Mucosa of descending colon (tissue), 3 donors: ENCODE measurements at places on chromosomes 7 and 10. TPM values are rescaled to one million over a fixed set of nuclear protein-coding genes. Genes with fewer than 3 reads are reported as not detected.

DNA sequence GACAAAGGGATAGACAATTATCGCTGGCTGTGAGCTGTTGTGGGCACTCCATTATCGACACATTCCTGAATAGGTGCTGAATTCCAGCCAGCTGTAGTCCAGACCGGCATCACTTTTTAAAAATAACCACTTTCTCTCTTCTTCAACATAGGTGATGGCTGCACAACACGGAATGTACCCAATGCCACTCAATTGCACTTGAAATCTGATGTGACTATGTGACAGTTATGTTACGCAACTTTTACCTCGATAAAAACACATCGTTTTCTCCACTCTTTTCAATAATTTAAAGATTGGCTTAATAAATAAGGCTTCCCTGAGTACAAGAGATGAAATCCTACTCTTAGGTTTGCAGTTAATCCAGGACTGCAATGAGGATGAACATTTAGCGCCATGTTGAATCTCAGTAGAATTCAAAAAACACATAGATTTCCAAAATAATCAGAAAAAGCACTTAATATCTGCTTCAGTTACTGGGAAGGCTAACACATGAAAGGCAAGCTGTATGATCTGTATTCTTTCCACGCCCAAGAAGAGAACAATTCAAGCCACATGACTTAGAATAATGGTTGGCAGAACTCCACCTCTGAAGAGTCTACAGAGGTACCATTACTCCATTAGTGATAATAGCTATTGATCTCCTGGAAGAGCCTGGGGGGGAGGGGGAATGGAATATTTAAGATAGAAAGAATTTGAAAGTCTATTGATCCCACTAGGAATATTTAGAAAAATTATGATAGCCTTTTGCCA, 3.6 kb downstream of the YWHAG start:
- DNase-seq, result no peak

The SLC29A3 gene
- total RNA-seq, result 6.3 TPM

DNA sequence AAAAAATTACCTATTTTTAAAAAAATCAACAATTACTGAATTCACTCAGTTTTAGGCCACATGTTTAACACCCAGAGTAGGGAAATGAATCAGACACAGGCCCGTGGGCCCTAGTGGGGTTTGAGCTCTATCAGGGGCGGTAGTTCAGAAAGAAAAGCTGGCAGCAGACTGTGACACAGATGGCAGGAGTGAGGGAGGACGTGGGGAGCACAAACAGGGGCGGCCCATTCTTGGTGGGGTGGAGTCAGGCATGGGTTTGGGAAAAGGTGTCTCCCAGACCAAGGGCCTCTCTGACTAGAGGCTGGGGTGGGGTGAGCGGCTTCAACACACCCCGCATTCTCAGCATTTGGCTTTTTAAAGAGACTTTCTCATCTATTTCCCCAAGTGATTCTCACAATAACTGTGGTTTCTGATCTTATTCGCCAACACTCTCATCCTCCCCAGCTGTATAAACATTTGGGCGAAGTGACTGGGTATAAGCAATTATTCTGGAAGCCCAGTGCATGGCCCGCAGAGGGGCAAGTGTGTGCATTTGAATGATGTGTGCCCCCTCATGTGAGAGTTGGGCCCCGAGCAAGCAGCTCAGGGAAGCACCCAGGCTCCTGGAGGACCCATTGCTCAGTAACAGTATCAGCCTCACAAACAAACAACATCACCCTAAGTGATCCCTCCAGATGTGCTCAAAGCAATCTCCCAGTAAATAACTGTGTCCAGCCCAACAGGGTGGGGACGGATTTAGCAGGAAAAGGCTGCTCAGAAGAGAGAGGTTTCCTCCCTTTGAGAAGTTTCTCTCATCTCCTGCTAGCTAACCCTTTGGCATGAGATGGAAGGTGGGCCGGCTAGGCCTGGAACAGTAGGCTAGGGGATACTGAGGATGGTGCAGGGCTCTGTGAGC, 437.6 kb upstream of the ZMIZ1 start:
- no peak for DNase-seq

GRCh38 chr7:142774826-142775225, 4.1 kb downstream of the PRSS2 start:
- DNase-seq, result no peak

- DNase-seq, result no peak
Measured at GRCh38 chr7:6359021-6359420, 86.6 kb upstream of the CYTH3 start.

The SH2D4B gene
- not detected for total RNA-seq

The MORN4 gene
- 2.7 TPM for total RNA-seq

The FAM221A gene
- 16.0 TPM for total RNA-seq

The CLCN1 gene
- not detected for total RNA-seq

DNA sequence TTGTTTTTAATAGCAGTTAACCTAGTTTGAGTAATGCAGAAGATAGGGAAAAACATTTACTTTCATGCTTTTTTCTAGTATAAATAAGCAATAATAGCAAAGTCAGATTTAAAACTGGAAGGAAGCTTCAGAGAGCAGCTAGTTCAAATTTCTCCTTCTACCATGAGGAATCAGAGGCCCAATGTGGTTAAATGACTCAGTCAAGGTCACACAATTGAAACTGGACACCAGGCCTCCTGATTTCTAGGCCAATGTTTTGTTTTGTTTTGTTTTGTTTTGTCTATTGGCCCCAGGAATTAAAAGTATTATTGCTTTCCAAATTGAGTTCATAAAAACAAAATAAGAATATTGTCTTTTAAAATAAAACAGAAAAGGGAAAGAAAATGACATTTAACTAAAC, 122.3 kb downstream of the TRIL start:
- no peak for DNase-seq
